ENCODE measurements at places on chromosomes 16 and 17. TPM values are rescaled to one million over a fixed set of nuclear protein-coding genes. Genes with fewer than 3 reads are reported as not detected.

DNA sequence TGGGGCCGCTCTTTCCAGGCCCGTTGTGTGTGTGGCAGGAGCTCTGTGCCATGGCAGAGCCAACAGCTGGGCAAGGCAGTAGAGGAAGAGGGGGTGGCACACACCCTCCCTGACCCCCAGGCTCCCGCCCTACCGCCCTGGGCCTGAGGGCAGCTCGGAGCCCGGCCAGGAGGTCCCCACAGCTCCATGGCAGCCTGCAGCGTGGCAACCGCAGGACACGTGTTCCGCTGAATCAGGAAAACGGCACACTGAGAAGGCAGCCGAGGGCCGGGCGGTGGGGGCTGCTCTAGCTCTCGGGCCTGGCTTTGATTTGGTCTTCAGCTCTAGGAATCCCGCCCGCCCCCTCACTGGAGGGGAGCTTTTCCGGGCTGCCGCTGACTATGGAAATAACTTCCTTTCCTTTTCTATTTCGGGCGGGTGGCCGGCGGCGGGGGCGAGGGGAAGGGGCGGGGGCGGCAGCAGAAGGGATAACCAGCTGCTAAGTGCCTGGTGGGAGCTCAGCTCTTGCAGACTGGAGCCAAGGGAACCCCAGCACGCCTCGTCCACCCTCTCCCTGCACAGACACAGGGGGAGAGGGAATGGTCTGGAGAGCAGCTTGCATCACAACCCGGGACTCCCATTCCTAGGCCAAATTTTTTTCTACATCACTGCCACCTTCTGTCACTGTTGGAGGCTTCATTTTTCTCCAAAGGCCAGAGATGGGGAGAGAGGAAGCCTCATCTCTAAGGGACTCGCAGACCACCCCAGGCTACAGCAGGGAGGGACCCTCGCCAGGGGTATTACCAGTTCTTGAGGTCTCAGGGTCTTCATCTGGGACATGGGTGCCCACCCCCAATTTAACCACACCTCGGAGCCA lies 24.8 kb upstream of the MRPS23 start:
- no peak for DNase-seq
- H3K27ac ChIP-seq = no peak overlapping the region
- H3K4me3 ChIP-seq = no peak overlapping the region
- H3K27me3 ChIP-seq = no peaks in the 10 kb centered on the region

The SHCBP1 gene
- total RNA-seq = 37.8 TPM

The SBK1 gene
- total RNA-seq = 6.0 TPM

DNA sequence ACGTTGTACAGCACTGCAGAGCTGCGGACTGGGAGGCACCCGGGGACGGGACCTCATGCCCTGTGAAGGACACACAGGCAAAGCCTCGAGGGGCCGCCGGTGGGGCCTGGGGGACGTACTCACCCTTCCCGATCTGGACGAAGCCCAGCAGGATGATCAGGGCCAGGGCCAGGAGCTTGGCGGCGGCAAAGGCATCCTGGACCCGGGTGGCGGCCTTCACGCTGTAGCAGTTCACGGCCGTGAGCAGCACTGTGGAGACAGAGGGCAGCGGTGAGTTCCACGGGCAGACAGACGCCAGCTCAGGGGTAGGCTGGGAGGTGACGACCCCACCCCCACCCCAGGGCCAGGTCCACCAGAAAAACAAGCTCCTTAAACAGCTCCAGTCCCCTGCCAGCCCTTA lies 17.7 kb downstream of the SLC7A5 start:
- H3K27me3 ChIP-seq = no peaks in the 10 kb centered on the region
- H3K4me1 ChIP-seq = peaks cover 30% of the 10 kb centered on the region
- no peak for DNase-seq
- H3K27ac ChIP-seq = no peak overlapping the region
- H3K36me3 ChIP-seq = peaks cover 23% of the 10 kb centered on the region
- H3K4me3 ChIP-seq = no peak overlapping the region

GRCh38 chr17:1475321-1475854 lies 17.1 kb downstream of the MYO1C start:
- DNase-seq = no peak
- H3K27ac ChIP-seq = no peak overlapping the region
- H3K36me3 ChIP-seq = no peaks in the 10 kb centered on the region
- H3K4me3 ChIP-seq = no peak overlapping the region
- peaks cover 7% of the 10 kb centered on the region for H3K4me1 ChIP-seq

DNA sequence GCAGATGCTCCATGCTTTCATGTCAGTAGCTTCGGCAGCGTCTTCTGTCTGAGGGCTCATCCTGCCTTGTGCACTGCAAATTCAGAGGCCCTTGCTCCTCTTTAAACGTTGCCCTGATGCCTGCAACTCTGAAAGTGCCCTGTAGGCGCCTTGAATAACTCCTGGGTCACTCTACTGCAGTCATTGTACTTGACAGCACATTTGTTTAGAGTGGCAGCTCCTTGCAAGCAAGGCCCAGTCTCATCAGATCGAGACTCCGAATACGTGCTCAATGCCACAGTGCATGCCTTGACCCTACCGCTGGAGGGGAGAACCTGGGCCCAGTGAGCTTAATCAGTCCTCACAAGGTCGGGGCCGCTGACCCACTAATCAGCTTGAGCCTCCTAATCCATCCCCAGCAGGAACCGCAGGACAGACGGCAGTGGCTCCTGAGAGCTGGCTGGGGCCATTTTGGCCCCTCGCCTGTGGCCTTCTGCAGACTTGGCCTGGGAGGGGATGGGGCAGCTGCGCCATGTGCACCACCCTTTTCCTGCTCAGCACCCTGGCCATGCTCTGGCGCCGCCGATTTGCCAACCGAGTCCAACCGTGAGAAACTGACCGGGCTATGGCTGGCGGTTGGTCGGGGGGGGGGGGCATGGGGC lies at the start of gene PRCD:
TSS of gene PRCD (plus strand) at position 414 of the 641 bp plus-strand sequence. CDS start at position 512, 98 bp downstream.
- H3K4me1 ChIP-seq = no peaks in the 10 kb centered on the region
- H3K4me3 ChIP-seq = no peak within 1 kb of the TSS
- no peak within 1 kb of the TSS for H3K27ac ChIP-seq
- no peaks in the 10 kb centered on the region for H3K36me3 ChIP-seq

- peak overlapping the region; percentile 80 for H3K27ac ChIP-seq
- peak overlapping the region; percentile 30 for H3K4me3 ChIP-seq
- H3K36me3 ChIP-seq = no peaks in the 10 kb centered on the region
- H3K4me1 ChIP-seq = peaks cover 9% of the 10 kb centered on the region
These were observed 36.1 kb upstream of the ZC3H18 start for GRCh38 chr16:88533932-88534637.

GRCh38 chr16:10780628-10781027 lies 37.0 kb downstream of the NUBP1 start:
- peaks cover 7% of the 10 kb centered on the region for H3K4me1 ChIP-seq
- no peak overlapping the region for H3K4me3 ChIP-seq
- no peak overlapping the region for H3K27ac ChIP-seq
- no peak for DNase-seq
- no peaks in the 10 kb centered on the region for H3K27me3 ChIP-seq

GRCh38 chr17:79490530-79490929 lies 120.3 kb downstream of the RBFOX3 start:
- DNase-seq = no peak
- H3K36me3 ChIP-seq = no peaks in the 10 kb centered on the region
- no peaks in the 10 kb centered on the region for H3K27me3 ChIP-seq
- no peak overlapping the region for H3K4me3 ChIP-seq

GRCh38 chr16:69236319-69236718 lies 49.4 kb downstream of the SNTB2 start:
- no peak overlapping the region for H3K27ac ChIP-seq
- H3K36me3 ChIP-seq = no peaks in the 10 kb centered on the region

DNA sequence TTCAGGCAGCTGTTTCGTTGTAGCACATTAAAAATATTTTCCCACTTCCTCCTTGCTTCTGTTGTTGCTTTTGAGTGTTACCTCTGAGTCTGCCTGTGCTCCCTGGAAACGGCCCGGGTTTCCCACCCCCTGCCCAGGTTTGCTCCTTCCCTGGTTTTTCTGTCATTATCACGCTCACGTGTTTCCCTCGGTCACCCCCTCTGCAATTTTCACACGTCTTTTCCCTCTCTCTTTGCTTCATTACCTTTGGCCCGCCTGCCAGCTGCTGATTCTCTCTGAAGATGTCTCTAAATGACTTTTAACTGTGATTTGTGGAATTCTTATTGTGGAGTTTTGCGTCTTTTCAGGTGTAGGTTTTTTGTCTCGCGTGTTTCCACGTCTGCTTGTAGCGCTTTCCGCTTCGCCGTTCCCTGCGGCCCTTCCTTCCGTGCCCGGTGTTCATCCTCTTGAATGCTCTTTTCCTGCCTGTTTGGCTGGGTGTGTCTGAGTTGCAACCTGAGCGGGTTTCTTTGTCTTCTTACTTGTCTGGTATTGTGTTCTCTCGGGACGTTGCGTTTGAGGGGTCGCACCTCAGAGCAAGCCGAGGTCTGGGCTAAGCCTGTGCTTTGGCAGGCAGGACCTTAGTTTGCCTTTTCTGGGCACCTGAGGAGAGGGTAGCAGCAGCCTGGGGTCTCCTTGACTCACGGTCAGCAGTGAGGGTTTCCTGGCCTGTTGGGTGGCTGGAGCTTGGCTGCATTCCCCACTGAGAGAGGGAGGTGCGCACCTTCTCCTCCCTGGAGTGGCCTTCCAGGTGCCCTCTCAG lies 96.3 kb upstream of the ZNF750 start:
- no peaks in the 10 kb centered on the region for H3K27me3 ChIP-seq
- H3K4me1 ChIP-seq = no peaks in the 10 kb centered on the region
- no peak for DNase-seq
- no peak overlapping the region for H3K4me3 ChIP-seq

The NGFR gene
- 0.16 TPM for total RNA-seq

- no peaks in the 10 kb centered on the region for H3K36me3 ChIP-seq
- no peaks in the 10 kb centered on the region for H3K27me3 ChIP-seq
- DNase-seq = no peak
These were observed 73.3 kb downstream of the SRCIN1 start for GRCh38 chr17:38532451-38532850.

DNA sequence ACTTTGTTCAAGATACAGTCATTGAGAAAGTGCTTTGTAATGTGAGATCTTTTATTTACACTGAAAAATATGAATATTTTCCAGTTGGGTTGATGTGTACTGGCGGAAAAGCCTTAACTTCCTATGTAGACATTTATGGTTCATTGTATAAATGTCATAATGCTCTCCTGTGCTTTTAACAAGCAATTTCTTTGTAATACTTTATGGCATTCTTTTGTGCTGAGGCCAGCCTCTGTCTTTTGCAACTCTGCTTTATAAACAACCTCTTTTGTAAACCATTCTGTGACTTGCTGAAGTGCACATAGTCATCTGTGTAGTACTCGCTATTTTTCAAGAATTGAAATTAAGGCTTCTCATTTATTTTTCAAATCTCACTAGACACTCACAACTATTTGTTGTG lies 291.2 kb downstream of the CDH11 start:
- H3K36me3 ChIP-seq = no peaks in the 10 kb centered on the region
- DNase-seq = no peak
- no peaks in the 10 kb centered on the region for H3K4me1 ChIP-seq
- H3K4me3 ChIP-seq = no peak overlapping the region

- no peaks in the 10 kb centered on the region for H3K27me3 ChIP-seq
- no peak overlapping the region for H3K4me3 ChIP-seq
- H3K4me1 ChIP-seq = peaks cover 49% of the 10 kb centered on the region
- no peak overlapping the region for H3K27ac ChIP-seq
These were observed 33.9 kb upstream of the ICAM2 start for GRCh38 chr17:64054304-64054703.

- H3K4me3 ChIP-seq = no peak overlapping the region
- H3K27ac ChIP-seq = no peak overlapping the region
- no peaks in the 10 kb centered on the region for H3K36me3 ChIP-seq
- DNase-seq = no peak
These were observed 24.2 kb downstream of the CIBAR2 start for GRCh38 chr16:85087899-85088569.

The SLC47A2 gene
- total RNA-seq = not detected

DNA sequence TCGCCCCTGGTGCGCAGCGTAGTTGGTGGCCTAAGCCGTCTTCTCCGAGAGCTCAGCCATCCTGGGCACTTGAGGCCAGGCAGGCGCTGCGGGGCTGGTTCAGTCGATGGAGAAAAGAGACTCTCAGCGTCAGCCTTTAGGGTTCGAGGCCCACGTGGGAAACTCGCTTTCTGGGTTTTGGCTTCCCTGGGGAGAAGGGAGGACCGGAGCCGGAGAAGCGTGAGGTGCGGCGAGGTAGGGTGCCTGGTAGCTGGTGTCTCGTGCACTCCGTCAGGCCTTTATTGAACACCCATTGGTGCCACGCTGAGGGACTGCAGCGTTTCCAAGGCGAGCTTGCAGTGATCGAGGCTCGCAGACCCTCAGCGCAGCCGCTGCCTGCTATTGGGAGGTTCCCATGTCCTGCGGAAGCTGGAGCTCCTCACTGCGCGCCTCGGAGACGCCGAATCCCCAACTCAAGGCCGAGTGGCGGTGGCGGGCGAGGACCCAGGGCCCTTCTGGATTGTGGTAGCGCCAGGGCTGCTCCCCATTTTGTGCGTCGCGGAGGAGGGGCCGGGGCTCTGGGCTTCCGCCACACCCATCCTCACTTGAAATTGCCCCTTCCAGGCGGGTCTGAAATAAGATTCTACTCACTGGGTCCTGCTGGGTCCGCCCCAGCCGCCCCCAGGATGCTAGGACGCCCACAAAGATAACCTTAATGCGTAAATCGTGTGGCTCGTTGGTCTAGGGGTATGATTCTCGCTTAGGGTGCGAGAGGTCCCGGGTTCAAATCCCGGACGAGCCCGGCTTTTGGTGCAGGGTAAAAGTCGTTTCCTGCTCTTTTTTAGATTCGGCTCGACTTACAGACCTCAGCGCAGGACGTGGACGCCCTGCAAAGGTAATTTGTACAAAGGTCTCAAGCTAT lies 1.2 kb downstream of the OR1F1 start:
- DNase-seq = no peak
- no peaks in the 10 kb centered on the region for H3K36me3 ChIP-seq
- H3K27ac ChIP-seq = no peak overlapping the region
- H3K27me3 ChIP-seq = peaks cover 28% of the 10 kb centered on the region
- peaks cover 23% of the 10 kb centered on the region for H3K4me1 ChIP-seq

DNA sequence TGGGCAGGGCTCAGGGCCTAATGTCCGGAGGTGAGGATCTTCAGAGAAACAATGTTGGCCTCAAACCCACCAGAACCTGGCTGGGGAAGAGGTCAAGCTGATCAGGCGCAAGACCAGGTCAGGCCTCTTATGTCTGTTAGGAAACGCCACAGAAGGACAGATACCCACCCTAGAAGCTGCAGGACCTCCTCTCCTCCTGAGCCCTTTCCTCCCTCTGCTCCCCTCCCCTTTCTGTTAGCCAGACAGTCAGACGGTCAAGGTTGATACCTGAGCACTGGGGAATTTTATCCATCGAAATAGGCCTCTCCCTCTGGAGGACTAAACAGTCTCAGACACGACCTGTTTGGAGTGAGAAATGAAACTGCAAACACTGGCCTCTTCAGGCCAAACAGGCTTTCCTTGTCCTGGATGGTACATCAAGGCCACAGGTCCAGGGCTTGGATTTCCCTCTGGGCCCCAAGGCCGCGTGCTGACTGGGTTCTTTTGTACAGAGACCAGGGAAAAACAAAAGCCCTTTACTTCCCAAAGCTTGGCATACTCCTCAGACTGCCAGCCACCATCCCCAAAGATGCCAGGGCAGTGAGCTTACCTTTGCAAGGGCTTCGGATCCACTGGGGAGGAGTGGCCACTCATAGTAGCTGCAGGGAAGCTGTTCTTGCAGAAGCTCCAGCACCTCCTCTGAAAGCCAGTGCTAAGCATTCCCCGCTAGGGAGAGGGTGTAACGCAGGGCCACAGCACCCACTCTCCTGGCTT lies 135.8 kb downstream of the CCDC182 start:
- H3K27ac ChIP-seq = no peak overlapping the region
- H3K36me3 ChIP-seq = no peaks in the 10 kb centered on the region
- no peak overlapping the region for H3K4me3 ChIP-seq
- DNase-seq = no peak
- H3K27me3 ChIP-seq = no peaks in the 10 kb centered on the region

Data from naive thymus-derived CD4-positive, alpha-beta T cell (primary cell).